ENCODE measurements at places on chromosomes 12 and 14.

DNA sequence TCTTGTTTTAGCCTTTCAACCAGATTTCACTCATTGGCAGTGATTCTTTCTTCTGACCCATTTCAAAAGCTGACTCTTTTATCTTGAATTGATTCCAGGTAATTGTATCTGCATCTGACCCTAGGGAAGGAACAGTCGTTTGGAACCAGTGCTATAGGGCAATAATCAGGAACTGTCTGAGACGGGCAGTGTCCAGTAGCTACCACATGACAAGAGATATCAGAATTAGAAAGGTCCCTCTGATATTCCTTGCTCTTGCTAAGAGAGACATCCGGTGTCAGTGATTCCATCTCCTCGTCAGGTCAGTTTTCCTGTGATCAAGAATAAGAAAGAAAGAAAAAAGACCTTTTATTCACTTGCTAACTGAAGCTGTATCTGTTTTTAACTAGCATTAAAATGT is 47.8 kb upstream of the PDE3A start:
- no peak for DNase-seq

- DNase-seq: no peak
These were observed 225.3 kb upstream of the PELI2 start for GRCh38 chr14:55892906-55893305.

- peak; percentile 61 for DNase-seq
These were observed 5.8 kb upstream of the SLC48A1 start for GRCh38 chr12:47767216-47767724.

DNA sequence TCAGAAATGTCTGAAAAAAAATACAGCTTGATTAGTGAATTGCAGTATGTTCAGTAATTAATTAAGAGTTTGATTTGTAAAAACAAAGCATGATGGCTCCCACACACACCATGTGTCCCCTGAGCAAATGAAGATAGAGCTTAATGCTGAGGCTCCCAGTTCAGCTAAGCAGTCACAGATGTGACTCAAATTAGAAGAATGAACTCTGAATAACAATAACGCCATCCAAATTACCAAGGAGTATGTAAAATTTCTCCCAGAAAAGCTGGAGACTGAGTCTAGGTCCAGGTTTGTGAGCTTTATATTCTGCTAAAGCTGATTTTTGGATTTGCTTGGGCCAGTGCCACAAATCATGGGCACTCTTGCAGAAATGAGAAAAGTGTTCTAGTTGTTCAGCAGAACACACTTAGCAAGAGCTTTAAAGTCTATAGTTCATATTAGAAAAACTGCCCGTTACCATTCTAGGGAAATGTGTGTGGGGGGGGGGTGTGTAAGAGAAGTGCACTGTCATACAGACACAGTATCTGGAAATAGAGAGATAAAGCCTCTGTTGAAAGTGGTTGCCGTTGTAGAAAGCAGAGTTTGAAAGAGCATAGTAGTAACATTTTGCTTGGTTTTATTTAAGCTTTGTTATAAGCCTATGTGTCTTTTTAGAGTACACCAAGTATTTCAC is 253.1 kb downstream of the BCAT1 start:
- DNase-seq: no peak

GRCh38 chr12:66070378-66071120 is 60.0 kb downstream of the LLPH start:
- no peak for DNase-seq

DNA sequence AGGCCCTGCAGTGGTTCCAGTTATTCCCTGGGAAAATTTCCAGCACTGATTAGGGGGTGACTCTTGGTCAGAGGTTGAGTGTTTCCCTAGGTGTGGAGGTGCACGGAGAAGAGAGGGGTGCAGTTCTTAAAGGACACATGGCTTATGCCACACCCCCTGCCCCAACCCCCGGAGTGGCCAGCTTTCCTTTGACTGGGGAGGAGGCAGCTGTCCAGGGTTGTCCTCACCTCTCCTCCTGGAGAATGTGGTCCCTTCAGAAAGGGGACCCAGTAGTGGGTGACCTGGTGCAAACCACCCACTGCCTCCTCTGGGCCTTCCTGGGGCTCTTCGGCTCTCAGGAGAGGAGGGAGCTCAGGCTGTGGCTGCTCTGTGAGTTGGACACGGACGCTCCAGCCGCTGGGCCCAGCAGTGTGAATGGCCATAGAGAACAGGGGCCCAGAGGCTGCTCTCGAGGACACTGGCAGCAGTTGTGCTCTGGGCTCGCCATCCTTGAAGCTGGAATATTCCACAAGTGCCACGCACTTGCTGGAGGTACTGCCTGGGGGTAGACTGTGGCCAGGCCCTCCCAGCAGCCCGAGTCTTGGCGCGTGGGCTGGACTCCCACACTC is 13.6 kb downstream of the PACS2 start:
- DNase-seq: no peak

DNA sequence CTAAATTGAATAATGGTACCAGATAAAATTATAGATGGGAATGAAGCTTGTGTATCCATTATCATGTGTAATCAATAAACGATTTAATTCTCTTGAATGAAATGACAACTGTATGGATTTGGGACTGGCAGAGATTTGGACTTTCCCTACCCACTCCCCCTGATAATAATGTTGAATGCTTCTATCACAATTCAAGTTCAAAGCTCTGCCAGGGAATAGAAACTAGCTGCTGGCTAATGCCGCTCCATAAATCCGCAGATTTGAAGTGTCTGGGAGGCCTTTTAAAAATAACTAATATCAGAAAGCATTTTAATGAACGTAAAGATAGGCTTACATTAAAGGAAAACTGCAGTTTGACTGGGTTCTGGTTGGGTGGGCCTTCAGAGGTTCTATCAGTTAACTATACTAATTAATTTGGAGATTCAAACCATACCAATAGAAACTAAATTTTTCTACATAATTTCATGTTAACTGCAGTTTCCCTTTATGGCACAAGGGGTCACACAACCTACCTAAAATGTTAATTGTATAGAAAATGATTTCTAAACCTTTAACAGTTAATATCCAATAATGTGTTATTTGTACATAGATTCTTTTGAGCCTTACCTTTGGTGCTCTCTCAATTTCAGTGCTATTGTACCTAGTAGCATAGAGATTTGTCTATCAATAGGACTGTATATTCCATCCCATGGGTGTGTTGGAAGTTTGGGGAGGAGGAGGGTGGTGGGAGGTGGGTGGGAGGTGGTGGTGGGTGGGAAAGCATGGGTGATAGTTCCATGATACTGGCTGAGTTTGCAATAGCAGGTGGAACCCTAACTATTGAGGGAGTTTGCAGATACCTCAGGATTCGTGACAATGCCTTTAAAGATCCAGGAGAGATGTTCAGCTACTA is 4.9 kb downstream of the HNRNPA1 start:
- DNase-seq: no peak

GRCh38 chr12:104340925-104341611 is 37.5 kb downstream of the EID3 start:
- DNase-seq: no peak

GRCh38 chr14:86404425-86404824 is 874.5 kb downstream of the FLRT2 start:
- no peak for DNase-seq

DNA sequence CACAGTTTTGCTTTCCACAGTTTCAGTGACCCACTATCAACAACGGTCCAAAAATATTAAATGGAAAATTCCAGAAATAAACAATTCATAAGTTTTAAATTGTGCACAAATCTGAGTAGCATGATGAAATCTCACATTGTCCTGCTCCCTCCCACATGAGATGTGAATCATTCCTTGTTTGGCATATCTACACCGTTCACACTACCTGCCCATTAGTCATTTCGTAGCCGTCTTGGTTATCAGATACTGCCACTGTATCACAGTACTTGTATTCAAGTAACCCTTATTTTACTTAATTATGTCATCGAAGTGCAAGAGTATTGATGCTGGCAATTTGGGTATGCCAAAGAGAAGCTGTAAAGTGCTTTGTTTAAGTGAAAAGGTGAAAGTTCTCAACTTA is 145.3 kb downstream of the SLC5A8 start:
- DNase-seq: no peak

GRCh38 chr14:61555056-61555838 is 140.1 kb upstream of the HIF1A start:
- DNase-seq: no peak

DNA sequence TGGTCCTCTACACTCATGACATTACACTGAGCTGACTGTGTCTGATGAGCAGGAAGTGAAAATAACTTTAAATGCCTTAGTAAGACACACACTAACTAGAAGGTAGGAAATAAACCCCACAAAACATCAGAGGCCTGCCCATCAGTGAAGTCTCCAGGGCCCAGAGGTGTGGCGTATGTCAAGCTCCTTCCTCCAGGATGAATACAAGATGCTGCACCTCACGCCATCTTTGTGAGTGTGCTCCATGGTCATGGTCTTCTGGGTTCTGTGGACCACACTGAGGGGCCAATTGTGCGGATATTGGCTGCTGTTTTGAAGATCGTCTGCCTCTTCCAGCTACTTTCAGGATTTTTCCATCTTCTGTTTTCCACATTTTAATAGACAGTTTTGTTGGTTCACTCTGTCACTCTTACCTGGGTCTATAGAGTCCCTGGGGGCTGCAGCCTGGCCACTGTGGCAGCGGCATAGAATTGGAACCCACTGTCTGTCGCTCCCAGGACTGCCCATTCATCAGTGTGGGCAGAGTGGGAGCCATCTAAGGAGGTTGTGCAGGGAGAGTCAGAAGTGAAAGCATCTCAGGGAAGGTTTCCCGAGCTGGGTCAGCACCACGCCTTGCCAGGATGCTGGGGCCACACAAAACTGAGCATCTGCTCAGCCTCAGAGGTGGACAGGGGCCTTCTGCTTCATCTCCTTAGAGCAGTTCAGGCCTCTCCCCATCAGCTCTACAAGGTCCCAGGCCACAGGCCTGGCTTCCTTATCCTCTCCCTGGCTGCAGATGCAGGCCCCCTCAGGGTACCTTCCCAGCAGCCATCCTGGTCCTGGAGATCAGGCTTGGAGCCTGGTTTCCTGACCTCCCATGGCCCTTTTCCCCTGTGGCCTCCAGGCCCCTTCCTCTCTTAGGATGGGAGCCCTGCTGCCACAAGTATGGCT is 57.5 kb upstream of the C14orf180 start:
- no peak for DNase-seq

DNA sequence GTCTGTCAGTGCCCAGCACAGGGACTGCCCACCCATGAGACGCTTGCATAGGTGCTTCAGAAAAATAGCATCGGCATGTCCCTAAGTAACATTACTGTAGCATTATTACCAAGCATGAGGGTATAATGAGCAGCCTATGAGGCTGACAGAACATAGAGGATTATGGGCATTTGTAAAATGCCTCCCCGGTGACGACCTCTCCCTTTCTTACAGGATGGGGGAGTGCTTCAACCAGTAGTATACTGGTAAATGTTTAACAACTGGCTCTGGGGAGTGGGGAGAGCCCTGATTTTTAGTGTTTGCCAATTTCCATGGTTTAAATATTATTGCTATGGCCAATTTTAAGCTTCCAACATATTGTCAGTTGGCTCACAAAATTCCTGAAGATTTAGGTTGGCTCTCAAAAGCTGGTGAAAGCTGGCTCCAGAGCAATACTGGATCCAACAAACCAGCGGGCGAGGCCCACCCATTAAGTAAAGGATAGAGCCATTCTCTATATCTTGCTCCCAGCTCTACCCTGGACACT is 104.5 kb downstream of the ETNK1 start:
- no peak for DNase-seq

DNA sequence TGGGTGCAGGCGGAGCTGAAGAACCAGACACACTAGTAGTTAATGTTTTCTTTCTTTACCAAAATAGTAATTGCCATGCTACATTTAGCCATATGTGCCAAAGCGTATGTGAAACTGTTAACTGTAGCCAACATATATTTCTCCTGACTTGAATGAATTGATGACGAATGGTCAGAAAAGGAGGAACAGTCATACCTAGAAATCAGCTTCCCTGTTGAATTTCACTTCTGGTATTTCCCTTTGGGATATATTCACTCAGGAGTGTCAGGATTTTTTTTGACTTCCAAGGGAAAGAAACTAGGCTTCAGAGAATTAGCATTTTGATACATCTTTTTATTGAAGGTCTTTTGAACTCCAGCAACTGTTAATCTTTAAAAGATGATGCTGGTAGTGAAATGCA is 87.0 kb downstream of the ERC1 start:
- no peak for DNase-seq

- DNase-seq: no peak
These were observed 30.2 kb upstream of the NR1H4 start for GRCh38 chr12:100443434-100443833.

DNA sequence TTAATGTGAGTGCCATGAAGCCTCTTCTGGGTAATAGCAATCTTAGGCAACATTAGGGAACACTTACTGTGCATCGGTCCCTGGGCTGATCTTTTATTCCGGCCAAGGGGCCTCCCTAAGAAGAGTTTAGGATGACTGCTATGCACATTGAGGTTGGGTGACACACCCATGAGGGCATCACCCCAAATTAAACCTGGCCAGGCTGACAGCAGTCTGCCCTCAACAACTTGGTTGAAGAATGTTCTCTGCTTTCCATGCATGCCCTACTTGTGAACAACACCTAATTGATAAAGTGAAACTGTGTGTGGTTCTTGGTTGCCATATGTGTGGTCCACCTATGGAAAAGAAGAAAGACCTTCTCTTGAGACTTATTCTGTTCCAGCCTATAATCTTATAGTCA is 1098.0 kb downstream of the BCL11B start:
- DNase-seq: no peak

DNA sequence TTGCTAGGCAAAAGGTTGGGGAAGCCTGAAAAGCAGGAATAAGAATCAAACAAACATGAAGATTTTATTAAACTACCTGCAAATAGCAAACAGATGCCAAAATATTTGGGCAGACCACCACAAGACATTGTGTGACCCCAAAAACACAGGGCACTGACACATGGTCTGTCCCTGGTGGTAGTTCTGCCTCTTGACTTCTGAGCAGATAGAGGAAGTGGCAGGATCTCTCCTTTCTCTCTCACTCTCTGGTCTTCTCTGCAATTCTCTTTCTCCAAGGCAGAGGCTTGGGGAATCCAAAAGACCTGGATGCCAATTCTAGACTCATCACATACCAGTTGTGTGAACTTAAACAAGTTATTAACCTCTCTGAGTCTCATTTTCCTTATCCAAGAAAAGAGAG is 4.3 kb upstream of the PTGDR start:
- no peak for DNase-seq

DNA sequence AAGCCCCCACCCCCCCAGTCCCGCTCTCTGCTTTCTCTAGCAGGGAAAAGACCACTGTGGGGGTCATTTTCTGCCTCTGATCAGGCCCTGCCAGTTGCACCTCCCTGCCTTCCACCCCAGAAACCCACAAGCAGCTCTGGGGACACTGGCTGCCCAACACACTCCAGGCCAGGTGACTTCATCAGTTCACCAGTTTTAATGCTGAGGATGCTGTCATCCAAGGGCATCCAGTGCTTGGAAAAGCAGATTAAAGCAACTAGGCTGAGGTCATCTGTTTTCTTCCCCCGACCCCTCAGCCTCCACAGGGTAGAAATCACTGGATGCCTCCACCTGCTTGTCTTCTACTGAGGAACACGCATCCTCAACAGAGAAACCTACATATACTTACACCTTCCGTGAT is 282.4 kb downstream of the DPF3 start:
- no peak for DNase-seq

- DNase-seq: no peak
These were observed 7.0 kb upstream of the VRK1 start for GRCh38 chr14:96790186-96790585.

- peak; percentile 4 for DNase-seq
These were observed 617.6 kb downstream of the LRFN5 start for GRCh38 chr14:42224053-42224888.

All from activated T-cell treated with anti-CD3 and anti-CD28 coated beads for 48 hours (primary cell).